ENCODE measurements at places on chromosomes 5 and 9.

DNA sequence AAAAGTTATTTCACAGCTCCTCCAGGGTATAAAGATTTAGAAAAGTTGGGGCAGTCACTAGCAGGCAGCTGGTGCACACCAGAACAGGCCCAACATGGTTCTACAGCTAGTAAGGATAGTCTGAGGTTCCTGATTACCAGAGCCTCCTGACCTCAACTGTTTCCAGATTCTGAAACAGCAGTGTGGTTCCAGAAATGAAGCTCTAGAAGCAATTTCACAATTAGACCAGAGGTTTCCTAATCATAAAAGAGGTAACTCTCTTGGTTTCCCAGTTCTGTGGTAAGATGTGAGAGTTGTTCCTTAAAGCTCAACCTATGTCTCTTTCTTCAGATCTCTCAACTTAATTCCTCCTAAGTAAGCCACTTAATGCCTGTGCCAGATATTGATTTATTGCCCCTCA is 11.9 kb downstream of the AGTPBP1 start:
- DNase-seq = no peak

DNA sequence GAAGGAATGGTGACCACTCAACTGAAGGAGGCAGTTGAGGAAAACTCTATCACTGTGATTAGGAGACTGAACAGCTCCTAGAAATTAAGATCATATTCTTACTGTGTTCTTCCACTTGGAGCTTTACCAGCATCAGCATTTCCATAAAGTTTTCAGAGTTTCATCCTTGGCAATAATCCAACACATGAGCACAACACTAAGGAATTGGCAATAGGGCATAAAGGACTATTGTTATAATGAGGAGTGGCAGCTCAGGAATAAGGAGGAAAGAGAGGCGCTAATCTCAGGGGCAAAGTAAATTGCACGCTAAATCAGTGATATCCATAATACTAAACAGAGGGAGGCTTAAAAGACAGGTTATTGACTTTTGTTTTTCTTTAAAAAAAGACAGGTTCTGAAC is 338.9 kb downstream of the EFNA5 start:
- no peak for DNase-seq

DNA sequence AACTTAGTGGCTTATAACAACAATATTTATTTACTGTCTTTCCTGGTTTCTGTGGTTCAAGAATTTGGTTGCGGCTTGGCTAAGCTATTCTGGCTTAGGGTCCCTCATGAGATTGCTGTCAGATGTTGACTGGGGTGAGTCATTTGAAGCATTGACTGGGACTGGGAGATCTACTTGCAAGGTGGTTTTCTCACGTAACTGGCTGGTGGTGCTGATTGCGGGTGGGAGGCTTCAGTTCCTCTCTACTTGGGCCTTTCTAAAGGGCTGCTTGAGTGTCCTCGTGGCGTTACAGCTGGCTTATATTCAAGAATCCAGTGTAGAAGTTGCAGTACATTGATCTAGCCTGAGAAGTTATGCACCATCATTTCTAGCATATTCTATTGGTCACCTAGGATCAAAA is 218.5 kb upstream of the ELAVL2 start:
- no peak for DNase-seq

DNA sequence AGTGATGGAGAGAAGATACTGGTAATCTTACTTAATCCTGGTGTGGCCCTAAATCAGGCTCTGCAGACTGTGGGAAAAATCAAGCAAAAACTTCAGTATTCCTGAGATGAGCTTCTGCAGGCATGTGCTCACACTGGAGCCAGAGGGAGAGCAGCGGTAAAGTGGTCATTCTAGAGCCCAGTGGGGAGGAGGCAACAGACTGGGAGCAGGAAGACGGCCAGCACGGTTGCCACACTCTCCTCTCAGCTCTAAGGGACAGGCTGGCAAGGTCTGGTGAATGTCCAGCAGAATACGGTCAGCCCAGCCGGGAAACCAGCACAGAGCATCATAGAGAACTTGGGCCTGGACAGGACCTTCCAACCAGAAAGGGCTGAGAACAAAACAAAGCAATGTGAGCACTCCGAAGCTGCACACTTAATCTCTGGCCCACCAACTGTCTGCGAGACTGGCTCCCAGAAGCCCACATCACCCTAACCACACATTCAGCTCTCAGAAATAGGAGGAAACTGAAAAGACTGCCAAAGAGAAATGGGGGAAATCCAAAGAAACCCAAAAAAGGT is 30.3 kb downstream of the MED27 start:
- DNase-seq = no peak

DNA sequence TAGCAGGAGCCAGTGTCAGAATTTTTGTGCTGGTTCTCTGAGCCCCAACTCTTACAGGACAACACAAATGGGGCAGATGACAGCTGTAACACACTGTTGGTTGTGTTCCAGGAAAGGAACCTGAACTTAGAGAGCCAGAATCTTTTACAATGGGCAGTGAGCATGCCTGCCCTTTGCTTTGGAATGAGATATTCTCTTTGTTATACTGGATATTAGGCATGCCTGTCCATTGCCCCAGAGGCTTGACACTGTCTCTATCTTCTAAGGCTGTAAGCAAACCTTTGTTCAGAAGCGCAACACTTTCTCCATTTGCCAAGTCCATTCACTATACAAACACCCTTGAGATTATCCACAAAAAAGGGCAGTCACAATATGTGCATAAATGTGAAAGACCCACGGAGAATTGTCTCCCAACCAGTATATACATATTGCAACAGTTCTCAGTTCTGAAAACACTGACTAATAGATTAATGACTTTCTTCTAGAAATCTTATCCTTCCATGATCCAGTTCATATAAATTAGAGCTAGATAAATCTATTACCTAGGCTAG is 26.3 kb upstream of the CEP120 start:
- no peak for DNase-seq

- peak; percentile 41 for DNase-seq
Observed at GRCh38 chr5:112878760-112879159, 17.7 kb downstream of the SRP19 start.

- peak; percentile 33 for DNase-seq
Observed at GRCh38 chr5:177431317-177432142, 5.1 kb downstream of the GRK6 start.

- no peak for DNase-seq
Observed at GRCh38 chr9:95940265-95940664, 64.8 kb downstream of the ERCC6L2 start.
